ENCODE measurements at places on chromosomes 1 and 21. TPM values are rescaled to one million over a fixed set of nuclear protein-coding genes. Genes with fewer than 3 reads are reported as not detected.

HCRTR1 gene
- not detected for total RNA-seq

NT5C1A gene
- not detected for total RNA-seq

CAPN8 gene
- not detected for total RNA-seq

EDARADD gene
- not detected for total RNA-seq

LRRC7 gene
- under 0.01 TPM for total RNA-seq

SLC1A7 gene
- total RNA-seq: not detected

CORT gene
- total RNA-seq: not detected

IFNLR1 gene
- total RNA-seq: not detected

GBP5 gene
- not detected for total RNA-seq

S100A14 gene
- total RNA-seq: not detected

CFHR1 gene
- total RNA-seq: not detected

FOXO6 gene
- total RNA-seq: not detected

PDIK1L gene
- 5.8 TPM for total RNA-seq

GJA5 gene
- not detected for total RNA-seq

RAB7B gene
- total RNA-seq: 9.1 TPM

HSD3B2 gene
- total RNA-seq: not detected

KIAA1614 gene
- 1.8 TPM for total RNA-seq

SETD4 gene
- total RNA-seq: 9.5 TPM

FNDC5 gene
- total RNA-seq: 1.7 TPM

NCSTN gene
- 60.2 TPM for total RNA-seq

TCHHL1 gene
- not detected for total RNA-seq

CR1L gene
- total RNA-seq: not detected

BMP8B gene
- not detected for total RNA-seq

All from IMR-90 (cell line).